Spinal cord (tissue), 10 donors: ENCODE measurements at places on chromosomes 11 and 22. TPM values are rescaled to one million over a fixed set of nuclear protein-coding genes. Genes with fewer than 3 reads are reported as not detected.

Gene TOM1
- polyA plus RNA-seq, result 42.3 TPM

Gene FOLR2
- 14.1 TPM for polyA plus RNA-seq

Gene MAP6
- 186 TPM for polyA plus RNA-seq

Gene OR52N4
- polyA plus RNA-seq, result 0.33 TPM
